SJCRH30 (cell line): ENCODE measurements at places on chromosomes 2 and 18.

DNA sequence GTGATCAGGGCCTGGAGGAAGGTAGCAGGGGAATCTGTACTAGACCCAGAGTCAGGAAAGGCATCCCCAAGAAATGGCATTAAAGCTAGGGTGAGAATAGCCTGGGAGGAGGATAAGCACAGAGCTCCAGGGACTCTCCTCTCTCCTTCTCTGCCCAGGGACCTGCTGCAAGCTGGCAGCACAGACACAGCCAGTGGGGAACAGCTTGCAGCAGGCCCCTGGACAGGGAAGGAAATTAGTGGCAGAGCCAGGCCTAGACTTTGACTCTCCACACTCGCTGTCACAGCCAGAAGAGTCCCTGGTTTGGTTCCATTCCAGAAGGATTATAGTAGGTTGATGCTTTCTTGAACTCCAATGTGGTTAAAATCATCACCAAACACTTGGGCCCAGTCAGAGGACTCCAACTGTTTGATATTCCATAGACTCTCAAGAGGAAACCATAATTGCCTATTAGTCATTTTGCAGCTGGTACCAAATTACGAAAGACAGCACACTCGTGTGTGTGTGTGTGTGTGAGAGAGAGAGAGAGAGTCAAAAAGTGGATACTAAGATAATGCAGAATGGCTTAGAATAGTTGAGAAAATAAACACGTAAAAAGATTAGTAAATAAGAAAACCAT is 95.5 kb upstream of the ATP8B1 start:
- DNase-seq, result peak; percentile 5

DNA sequence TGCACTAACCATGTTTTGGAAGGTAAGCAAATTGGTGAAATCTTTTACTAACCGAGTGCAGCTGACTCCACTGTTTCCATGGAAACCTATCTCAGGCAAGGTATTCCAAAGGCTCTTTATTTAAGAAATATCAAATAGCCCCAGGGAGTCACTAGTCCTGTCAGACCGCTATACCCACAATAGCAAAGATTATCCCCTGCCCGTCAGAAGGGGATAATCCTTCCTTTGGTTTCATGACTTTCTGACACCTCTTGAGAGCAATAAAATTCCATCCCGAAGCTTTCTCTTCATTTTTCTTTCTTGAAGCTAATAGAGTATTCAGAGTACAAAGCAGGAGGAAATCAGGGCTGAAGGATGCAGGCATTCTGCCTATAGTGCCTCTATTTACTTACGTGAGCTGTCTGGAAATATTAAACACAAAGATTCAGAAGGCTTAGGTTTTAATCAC is 34.7 kb upstream of the MAP2 start:
- DNase-seq, result peak; percentile 13

DNA sequence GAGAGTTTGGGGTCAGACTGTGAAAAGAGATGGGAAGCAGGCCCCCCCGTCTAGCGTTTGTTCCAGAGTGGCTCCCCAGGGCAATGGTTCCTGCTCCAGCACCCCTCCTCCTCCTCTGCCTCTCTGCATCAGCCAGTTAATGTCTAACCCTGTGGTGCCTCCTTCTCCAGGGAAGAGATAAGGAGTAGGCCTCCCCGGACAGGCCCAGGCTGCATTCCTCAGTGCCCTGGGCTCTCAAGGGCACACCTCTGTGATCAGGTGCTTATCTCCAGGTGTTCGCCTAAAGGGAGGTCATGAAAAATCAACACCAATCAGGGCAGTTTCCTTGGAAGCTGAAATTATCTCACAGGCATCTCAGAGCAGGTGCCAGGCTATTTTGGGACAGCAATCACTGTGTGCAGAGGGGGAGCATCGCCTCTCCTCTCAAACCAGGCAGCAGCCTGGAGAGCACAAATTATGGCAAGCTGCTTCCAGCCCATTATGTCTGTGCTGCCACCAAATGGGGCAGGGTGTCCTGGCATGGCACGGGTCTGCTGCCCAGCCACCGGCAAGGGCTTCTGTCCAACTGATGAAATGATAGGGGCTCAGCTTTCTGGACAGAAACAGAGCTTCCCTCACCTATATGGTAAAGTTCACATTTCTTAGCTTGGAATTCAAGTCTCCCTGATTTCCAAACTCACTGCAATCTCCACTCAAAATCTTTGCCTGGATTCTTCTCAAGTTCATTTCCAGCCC is 255.8 kb upstream of the SLC14A2 start:
- DNase-seq, result no peak

- DNase-seq, result no peak
Measured at GRCh38 chr2:215425021-215425782, 10.7 kb downstream of the FN1 start.

DNA sequence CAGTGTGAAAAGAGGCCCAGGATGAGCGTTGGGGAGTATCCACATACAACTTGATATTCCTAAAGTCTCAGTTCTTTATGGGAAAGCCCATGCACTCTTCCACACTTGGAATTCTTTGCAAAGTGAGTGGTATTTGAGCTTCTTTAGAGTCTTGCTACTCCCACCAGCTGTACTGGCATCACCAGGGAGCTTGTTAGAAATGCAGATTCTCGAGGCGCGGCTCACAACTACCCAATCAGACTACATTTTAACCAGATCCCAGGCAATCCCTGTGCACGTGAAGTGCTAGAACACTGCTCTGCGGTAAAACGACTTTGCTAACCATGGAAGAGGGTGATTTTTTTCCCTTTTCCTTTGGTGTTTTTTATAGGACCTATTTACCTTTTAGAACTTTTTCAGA is 184.7 kb downstream of the NEDD4L start:
- no peak for DNase-seq

DNA sequence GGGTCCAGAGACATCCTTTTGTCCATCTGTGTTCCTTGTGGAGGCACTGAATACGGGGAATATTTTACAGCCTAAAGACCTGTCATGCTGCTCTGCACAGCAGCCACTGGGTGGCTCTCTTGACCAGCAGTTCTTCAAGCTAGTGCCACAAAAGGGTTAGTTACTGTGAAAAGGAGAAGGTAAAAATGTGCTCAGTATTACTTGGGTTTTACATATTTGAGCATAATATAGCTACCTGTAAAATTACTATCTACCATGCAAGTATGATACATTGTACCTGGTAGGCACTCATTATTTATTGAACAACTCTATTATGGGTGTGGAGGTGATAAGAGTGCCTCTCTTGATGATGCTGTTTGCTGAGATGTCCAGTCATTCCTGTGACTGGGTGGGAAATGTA is 23.6 kb downstream of the FZD5 start:
- DNase-seq, result peak; percentile 78

DNA sequence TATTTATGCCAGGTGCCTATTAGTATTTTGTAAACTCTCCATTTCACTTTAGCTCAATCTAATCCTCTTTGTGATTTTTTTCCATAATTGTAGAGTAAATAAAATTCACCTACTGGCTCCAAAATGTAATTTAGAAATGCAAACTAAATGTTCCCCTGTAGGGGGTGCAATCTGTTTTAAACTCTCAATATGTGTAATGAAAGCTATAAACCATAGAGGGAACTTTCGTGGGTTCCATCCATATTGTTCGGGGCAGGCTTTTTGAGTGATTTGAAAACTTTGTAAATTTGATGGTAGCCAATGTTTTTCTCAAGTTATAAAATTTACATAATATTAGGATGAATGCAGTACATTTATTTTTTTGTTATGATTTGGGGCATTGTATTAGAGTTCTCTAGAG is 49.4 kb downstream of the TSPYL6 start:
- peak; percentile 27 for DNase-seq

DNA sequence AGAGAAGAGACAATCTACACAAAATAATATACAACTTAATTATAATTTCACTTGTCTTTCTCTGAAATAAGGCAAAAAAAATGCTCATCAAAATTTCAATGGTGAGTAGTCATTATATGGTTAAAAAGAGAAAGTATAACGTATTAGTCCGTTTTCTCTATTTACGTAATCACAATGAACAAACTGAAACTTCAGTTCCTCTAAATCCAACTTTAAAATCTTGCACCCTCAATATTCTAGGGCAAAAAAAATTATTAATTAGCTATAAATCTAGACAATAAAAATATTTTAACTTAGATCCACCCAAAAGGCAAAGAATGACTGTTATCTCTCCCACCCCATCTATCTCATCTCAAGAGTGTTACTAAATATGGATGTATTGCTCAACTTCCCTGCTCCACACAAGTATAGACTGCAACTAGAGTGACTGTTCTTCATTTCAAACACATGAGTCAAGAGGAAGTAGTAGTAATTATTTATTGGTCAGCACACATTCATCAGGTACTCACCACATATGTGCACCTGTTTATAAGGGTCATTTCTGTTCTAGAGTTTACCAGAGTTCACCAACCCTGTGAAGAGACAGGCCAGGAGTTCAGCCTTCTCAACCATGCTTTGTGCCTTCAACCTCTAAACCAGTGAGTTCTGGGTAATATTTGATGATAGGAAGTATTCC is 36.4 kb downstream of the STK39 start:
- peak; percentile 5 for DNase-seq
